ENCODE measurements at places on chromosomes 12 and 14.

DNA sequence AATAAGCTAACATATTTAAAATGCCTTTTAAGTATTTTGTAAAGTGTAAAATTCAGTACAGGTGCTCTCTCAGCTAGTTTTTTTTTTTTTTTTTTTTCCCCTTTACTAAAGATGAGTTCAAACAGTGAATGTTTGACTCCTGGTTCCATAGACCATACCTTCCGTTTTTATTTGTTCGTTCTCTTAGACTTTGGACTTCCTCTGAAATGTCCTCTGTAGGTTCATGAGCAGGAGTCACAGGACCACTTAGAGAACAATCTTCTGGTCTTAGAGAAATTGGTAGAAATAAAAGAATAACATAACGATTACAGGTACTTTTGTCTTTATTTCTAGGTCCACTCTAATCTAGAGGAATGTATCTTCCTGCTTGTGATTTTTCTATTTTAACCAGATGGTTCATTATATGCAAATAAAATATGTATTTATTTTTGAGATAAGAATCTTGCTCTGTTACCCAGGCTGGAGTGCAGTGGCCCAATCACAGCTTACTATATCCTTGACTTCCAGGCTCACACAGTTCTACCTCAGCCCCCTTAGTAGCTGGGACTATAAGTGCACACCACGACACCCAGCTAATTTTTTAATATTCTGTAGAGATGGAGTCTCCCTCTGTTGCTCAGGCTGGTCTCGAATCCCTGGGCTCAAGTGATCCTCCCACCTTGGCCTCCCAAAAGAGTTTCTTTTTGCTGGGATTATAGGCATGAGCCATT lies 25.8 kb downstream of the STYX start:
- DNase-seq, result no peak

DNA sequence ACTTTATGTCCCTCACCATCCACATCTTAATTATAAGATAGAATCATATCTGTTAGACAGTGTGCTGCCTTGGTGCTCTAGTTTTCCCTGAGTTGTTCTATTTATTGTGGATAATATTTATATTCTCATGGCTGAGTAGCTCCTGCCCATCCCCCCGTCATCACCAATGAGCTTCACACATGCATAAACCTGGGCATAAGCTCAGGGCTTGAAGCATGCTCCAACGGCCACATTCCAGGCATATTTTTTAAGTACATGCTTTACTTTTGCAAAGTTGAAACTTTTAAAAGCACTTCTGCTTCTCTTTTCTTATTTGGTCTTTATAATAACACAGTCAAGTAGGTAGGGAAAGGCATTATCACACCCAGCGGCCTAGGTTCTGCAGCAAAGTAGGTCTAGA lies 3.4 kb upstream of the FBXO34 start:
- DNase-seq, result no peak

- DNase-seq, result no peak
These were observed 441.1 kb downstream of the PCNX1 start for GRCh38 chr14:71348394-71348793.

DNA sequence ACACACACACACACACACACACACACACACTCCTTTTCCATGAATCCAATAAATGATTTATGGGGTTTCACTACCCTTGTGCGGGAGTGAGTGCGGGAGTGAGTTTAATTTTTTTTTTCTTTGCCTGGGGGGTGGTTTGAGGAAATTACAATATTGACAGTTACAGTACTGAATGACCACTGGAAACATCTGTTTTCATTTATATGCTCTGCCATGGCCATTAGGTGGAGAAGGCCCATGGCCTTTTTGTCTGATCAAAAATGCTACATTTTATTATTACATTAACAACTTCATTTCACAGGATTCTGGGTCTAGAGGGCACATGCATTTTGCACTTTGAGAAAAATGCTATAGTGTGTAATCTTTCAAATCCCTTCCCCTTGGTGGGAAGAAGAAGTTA lies 5.9 kb downstream of the TBX3 start:
- no peak for DNase-seq

GRCh38 chr14:93186466-93186865 lies 1.3 kb downstream of the LYSET start:
- DNase-seq, result no peak

GRCh38 chr14:33542338-33543287 lies 408.3 kb downstream of the EGLN3 start:
- no peak for DNase-seq

GRCh38 chr12:80698256-80698655 lies 9.2 kb upstream of the MYF6 start:
- DNase-seq, result no peak

- no peak for DNase-seq
These were observed 103.7 kb downstream of the TBX3 start for GRCh38 chr12:114580306-114580705.

DNA sequence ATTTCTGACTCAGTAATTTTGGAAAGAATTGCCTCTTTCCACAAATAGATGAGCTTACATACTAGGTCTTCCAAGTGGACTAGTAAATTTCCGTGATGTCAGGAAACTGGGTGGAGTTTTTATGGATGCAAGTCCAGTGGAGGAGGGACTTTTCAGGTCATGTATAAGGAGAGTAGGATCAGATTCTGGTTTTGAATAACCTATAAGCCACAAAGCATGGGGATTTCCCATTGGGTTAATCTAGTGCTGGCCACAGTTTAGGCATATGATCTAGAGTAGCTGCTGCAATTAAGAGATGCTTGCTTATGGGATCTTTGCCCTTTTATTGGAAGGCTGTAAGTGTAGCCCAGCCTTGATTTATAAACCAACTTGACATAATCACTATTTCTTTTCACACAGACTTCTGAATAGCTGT lies 33.8 kb downstream of the STK38L start:
- no peak for DNase-seq

DNA sequence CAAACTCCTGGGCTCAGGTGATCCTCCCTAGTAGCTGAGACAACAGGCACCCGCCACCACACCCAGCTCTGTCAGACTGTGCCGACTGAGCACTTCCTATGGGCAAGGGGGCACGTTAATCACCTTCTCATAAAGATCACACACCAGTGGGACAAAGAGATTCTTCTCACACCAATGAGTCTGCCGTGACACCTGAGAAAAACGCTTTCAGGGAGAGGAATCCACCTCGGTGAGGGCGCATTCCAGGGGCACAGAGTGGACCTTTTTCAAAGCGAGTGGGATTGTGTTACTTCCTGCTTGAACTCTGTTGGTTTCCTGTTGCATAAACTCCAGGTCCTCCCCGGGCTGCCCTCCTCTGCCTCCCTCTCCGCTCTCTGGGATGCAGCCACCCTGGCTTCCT lies 17.5 kb upstream of the SCARB1 start:
- no peak for DNase-seq

- DNase-seq, result no peak
These were observed 100.0 kb downstream of the ARF6 start for GRCh38 chr14:49992901-49993339.

GRCh38 chr12:56256326-56256960 lies 1.7 kb downstream of the ANKRD52 start:
- no peak for DNase-seq
